ENCODE measurements at places on chromosomes 3 and 15.

DNA sequence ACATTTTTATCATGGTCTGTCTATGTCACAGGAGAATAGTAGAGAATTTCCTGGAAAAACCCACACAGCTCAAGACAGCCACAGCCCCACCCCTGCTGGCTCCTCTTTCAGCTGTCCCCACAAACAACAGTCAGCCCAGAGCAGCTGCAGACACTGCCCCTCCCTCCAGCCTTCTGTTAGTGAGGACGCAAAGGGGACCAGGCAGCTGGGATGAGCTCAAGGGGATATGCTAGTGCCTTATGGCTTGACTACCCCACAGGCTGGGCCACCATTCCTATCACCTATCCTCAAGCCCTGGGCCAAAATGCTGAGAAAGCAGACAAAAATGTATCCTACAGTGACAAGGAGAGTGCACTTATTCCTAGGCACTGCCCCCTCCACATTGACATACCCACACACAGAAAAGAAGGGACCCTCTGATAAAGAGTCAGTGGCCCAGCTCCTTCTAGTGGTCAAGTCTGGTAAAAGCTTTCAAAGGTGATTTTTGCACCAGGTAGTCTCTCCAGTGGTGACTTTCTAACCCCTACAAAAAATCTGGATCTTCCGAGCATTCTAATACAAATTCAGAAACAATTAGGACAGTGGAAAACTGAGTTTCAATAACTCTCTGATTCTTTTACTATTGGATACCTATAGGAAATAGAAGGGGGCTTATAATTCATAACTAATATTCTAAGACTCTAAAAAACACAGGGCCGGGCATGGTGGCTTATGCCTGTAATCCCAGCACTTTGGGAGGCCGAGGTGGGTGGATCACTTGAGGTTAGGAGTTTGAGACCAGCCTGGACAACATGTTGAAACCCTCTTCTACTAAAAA is 3.0 kb upstream of the MAP1A start:
- no peak for DNase-seq

DNA sequence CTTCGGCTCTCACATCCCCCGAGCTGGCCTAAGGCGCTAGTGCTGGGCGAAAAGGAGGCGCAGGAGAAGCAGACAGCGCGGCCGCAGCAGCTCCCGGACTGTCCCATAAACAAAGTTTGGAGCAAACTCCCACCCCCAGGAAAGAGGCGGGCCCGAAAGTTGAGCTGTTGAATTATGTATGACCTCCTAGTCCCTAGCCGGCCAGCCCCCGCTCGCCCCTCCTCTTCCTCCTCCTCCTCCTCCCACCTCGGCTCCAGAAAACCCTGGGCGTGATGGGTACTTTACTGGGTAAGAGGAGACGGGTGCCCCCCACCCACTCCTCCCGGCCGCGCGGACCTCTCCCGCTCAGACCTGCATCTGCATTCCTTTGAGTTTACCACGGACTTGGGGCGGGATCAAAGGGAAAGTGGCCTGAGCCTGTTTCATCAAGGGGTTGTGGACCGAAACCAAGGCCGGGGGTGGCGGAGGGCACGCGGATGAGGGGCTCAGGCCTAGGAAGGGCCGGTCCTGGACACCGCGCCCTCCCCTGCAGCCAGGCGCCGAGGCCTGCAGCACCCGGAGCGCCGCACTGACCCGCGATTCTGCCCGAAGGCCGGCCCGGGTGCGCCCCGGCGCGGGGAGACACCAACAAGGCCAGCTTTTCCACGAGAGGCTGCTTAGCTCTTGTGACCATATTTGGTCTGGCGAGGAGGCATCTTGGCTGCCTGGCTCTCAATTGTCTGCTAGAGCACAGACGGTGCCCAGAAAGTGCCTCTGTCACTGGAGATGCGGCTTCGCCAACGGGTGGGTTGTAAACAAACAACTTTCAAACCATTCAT is at the start of gene WWTR1:
WWTR1 (minus strand) TSS at position 100 of the 818 bp plus-strand sequence. CDS start 719 bp downstream, outside the sequence.
- DNase-seq, result no peak

GRCh38 chr15:66228807-66229735 is 24.5 kb downstream of the MEGF11 start:
- DNase-seq, result no peak

DNA sequence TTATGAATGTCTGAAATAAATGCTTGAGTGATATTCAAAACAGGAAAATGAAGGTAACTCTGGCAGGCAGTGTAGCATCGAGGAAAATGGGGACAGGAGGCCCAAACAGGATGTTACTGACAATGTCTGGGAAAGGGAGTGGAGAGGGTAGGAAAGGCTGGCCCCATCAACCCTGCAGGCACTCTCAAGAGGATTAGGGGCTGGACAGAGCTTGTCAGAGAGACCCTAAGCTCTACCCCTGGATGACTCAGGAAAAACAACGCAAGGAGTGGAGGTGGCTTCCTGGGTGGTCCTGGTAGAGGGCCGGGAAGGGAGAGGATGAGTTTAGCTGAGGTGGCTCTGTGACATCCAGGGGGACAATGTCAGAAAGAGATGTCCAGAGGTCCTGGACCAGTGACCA is 106.0 kb downstream of the RYK start:
- no peak for DNase-seq

GRCh38 chr3:52704611-52705437 is 767 bp downstream of the GLT8D1 start:
- DNase-seq, result no peak

- DNase-seq, result peak; percentile 43
Observed at GRCh38 chr15:73700041-73700842, 16.1 kb downstream of the CD276 start.

- DNase-seq, result no peak
Observed at GRCh38 chr3:99049164-99049563, 147.7 kb upstream of the DCBLD2 start.

- no peak for DNase-seq
Observed at GRCh38 chr3:146823622-146824021, 218.5 kb upstream of the PLSCR5 start.

GRCh38 chr3:64082961-64083541 is 59.8 kb upstream of the PSMD6 start:
- no peak for DNase-seq

DNA sequence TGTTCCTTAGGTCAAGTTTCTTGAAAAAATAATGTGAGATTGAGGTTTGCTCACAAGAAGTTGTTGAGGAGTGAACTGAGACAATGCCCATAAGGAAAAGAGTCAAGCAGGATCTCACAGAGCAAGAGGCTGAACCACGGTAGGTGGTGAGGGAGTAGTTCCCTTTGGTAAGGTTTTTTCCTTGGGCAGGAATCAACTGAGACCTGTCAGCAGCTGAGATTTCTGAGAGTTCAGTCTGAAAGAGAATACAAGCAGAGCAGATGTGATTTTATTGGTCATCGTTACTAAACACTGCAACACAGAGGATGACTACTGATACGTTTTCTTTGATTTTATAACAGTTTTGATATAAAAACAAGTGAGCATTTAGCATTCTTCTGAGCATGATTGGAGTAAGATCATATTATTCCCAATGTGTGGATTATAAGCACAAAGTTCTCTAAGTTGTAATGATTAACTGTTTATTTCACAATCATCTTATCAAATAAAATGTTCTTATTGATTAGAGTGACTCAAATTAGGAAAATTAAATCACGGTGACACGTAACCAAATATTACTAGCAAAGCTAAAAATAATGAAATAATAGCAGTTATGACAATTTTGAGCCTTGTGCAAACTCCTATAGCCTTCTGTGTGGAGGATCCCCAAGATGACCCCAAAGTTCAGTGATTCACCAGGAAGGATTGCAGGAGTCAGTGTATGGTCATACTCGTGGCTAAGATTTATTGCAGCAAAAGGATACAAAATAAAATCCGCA is 346.2 kb upstream of the ZNF717 start:
- DNase-seq, result no peak

- DNase-seq, result no peak
Observed at GRCh38 chr3:70298385-70298784, 14.1 kb downstream of the MDFIC2 start.

- no peak for DNase-seq
Observed at GRCh38 chr3:98020412-98020811, 14.7 kb downstream of the GABRR3 start.

GRCh38 chr15:34647569-34648293 is 64.3 kb upstream of the GOLGA8B start:
- DNase-seq, result no peak

GRCh38 chr15:70492240-70493177 is 270.8 kb downstream of the UACA start:
- DNase-seq, result peak; percentile 25

DNA sequence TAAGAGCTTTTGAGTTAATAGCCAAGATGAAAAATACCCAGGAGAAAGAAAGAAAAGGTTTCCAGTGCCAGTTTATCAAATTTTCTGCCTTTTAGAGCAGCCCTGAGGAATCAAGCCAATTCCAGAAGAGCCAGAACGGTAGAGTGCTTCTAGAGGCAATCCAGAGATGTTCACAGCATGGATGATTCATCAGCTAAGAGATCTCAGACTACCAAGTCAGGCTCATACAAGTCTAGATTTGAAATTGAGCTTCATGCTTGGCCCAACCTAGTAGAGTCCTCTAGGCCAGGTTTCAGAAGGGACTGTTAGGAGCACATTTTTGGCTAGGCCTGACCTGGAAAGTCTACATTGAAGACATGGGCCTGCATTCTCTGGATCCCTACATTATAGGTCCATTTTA is 15.5 kb downstream of the WDR48 start:
- DNase-seq, result no peak

GRCh38 chr3:188053710-188054380 is 100.1 kb upstream of the LPP start:
- no peak for DNase-seq

DNA sequence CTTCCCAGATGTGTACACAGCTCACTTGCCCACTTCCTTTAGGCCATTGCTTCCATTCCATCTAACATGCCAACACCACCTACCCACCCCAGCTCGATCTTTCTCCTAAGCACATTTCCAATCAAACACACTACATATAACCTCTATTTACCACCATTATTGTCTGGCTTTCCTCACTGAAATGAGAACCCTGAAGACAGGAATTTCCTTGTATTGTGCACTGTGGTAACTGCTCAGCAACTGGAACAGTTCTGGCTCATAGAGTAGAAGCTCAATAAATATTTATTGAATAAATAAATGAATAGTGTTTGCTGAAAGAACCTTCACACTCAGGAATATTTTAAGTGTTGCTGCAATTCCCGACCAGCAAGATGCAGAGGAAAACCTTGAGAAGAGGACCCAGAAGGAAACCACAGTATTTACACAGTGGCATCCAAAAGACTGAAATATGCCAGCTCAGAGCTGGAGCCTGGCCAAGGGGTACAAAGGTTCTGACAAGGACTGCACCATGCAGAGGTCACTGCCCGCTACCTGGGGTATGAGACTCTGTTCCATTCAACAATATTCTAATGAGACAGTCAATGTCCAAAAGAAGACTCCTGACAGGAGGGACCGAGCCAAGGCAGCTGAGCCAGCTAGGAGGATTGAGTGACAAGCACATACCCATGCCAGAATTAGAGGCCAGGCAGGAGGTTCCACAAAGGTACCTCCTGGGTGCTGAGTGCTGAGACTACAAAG is 168.8 kb downstream of the NUP210 start:
- no peak for DNase-seq

- no peak for DNase-seq
Observed at GRCh38 chr3:135141160-135141559, 346.1 kb downstream of the EPHB1 start.

DNA sequence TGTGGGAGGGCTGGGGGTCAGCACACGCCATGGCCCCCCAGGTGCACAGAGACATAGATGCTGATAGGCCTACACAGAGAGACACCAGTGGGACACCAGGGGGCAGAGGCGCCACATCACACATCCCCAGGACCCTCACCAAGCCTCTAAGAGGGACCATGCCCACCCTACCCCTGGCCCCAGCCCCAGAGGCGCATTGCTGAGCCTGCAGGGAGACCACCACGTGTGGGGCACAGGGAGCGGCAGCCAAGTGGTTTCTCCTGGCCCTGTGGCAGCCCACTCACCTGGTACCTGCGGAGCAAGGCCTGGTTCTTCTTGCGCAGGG is 1.2 kb downstream of the CCDC9B start:
- DNase-seq, result no peak

GRCh38 chr3:148070041-148070440 is 627.7 kb upstream of the AGTR1 start:
- no peak for DNase-seq

DNA sequence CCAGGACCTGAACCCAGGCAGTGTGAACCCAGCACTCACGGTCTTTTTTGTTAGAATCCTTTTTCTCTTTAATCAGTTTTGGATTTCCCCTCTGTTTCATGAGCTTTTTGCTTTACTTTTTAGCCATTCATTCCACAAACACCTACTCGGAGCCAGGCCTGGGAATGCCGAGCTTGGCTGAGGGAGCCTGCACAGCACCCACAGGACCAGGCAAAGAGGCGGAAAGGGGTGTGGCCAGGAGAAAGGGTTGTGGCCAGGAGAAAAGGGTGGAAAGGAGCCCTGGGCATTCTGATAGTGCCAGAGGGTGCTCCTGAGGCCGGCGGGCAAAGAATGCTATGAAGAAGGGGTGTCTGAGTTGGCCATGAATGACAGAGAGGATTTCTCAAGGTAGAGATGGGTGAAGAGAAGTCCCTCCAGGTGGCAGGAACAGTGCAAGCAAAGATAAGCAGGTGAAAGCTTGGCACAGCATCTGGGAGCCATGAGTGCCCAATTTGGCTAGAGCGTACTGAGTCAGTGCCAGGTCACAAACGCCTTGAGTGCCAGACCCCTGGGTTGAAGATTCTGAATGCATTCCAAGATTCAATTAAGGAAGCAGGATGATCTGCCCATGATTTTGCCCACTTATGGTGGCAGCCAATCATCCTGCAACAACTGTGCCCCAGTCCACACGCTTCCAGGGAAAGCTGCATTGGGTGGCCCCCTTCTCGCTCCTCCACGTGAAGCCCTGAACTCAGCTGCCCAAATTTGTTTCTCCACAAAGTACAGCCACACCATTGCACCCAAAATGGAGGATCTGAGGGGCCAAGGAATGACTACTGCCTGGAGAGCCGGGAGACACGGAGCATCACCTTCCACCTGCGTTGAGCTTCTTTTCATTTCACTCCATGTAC is 157.2 kb downstream of the XXYLT1 start:
- DNase-seq, result no peak

DNA sequence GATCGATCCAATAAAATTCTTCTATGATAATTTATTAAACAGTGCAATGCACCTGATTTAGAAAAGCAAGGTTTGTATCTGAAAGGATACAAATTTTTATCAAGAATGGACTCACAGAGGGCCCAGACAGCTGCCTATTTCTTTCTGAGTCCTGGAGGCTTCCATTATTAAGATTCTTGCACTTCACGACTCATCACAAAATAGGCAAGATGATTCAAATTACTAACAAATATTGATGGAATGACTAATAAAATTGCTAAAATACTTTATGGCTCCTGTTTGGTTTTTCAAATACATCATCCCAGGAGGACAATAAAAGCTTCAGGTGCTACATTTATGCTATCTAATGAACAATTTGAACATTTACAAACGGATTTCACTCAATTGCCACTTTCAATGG is 483.0 kb upstream of the AGTR1 start:
- DNase-seq, result no peak

DNA sequence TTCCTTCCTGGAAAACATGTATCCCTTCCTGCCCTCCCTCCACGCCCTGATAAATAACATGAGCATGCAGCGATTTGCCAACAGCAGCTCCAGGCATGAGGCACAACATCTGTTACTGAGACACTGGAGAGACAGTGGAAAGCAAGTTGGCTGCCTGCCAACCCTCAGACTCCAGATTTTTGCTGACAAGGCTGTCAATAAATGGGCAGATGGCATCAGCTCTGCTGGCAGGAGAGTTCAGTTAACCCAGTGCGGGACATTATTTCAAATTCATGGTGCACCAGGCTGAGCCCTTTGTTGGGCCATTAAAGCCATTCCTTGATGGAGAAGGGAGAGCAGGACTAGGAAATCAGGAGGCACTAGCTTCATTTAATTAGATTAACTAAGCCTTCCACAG is 293.3 kb downstream of the MEX3B start:
- no peak for DNase-seq

- DNase-seq, result no peak
Observed at GRCh38 chr3:105448338-105448982, 81.8 kb downstream of the ALCAM start.
